ENCODE measurements at places on chromosomes 13 and 19.
A peak's percentile ranks its signal among the peaks of the same experiment; 100 is the strongest.

- no peak for DNase-seq
These were observed 955 bp downstream of the LILRA5 start for GRCh38 chr19:54312011-54312410.

DNA sequence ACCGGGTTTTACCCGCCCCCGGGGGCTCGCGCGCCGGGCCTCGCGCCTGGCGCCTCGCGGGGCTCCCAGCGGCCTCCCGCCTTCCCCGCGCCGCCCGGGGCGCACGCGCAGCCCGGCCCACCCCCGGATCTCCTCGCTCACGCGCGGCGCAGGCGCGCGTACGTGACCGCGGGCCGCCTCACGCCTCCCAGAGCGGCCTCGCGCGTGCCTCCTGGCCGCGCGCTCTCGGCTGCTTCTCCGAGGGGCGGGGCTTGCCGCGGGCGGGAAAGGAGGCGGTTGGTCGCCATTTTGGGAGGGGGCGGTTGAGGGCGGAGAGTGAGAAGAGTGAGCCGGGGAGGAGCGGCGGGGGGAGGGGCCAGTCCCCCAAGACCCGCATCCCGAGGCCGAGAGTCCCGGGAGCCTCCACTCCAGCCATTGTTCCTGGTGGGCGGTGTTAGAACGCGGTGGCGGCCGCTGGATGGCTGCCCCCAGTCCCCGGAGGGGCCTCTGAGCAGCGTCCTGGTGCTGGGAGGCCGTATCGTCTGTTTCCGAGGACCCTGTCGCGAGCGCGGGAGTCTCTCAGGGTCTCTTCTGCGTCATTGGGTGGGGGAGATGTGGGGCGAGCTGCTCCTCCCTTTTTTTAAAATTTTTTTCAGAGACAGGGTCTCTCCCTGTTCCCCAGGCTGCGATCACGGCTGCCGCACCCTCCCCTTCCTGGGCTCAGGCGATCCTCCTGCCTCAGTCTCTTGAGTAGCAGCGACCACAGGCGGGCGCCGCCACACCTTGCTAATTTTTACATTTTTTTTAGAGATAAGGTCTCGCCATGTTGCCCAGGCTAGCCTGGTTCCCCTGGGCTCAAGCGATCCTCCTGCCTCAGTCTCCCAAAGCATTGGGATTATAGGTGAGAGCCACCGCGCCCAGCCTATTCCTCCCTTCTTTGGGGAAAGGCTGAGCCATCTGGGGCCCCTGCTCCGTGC lies at the start of gene ZNF541:
Gene ZNF541 (minus strand): TSS at position 78 of the 956 bp plus-strand sequence. CDS start 17,292 bp downstream, outside the sequence.
- peak; percentile 91 for DNase-seq

GRCh38 chr13:48775285-48775684 lies 121.6 kb downstream of the CYSLTR2 start:
- DNase-seq: no peak

DNA sequence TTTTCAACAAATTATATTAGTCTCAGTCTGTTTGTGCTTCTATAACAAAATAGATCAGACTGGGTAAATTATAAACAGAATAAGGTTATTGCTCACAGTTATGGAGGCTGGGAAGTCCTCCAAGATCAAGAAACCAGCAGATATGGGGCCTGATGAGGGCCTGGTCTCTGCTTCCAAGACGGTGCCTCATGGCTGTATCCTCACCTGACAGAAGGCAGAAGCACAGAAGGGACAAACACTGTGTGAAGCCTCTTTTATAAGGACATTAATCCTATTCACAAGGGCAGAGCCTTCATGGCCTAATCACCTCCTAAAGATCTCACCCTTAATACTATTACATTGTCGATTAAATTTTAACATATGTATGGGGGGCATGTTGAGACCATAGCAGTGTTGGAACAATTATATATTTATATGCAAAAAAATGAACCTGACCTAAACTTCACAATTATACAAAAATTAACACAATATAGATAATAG lies 12.7 kb downstream of the F10 start:
- no peak for DNase-seq

DNA sequence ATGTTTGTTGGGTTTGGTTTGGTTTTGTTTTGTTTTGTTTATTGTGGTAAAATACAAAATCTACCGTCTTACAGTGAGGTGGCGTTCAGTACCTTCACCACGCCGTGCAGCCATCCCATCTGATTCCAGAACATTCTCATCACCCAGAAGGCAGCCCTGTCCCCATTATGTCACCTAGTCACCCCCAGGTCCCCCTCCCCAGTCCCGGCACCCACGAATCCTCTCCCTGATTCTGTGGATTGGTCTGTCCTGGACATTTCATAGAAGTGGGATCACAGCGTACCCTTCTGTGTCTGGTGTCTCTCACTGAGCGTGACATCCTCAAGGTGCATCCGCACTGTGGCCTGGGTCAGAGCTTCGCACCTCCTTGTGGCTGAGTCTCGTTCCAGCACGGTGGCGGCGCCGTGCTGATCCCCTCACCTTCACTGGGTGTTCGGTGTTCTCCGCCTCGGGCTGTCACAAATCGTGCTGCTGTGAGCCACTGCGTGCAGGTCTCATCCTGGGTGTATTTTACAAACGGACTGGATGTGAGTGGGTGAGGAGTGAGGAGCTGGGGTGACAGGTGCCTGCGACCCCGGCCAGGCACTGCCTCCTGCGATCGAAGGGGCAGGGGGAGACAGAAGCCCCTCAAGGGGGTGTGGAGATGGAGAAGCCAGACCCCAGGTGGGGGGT lies 580 bp upstream of the TEKTIP1 start:
- DNase-seq: no peak

- no peak for DNase-seq
These were observed 10.2 kb upstream of the JSRP1 start for GRCh38 chr19:2266183-2266993.

DNA sequence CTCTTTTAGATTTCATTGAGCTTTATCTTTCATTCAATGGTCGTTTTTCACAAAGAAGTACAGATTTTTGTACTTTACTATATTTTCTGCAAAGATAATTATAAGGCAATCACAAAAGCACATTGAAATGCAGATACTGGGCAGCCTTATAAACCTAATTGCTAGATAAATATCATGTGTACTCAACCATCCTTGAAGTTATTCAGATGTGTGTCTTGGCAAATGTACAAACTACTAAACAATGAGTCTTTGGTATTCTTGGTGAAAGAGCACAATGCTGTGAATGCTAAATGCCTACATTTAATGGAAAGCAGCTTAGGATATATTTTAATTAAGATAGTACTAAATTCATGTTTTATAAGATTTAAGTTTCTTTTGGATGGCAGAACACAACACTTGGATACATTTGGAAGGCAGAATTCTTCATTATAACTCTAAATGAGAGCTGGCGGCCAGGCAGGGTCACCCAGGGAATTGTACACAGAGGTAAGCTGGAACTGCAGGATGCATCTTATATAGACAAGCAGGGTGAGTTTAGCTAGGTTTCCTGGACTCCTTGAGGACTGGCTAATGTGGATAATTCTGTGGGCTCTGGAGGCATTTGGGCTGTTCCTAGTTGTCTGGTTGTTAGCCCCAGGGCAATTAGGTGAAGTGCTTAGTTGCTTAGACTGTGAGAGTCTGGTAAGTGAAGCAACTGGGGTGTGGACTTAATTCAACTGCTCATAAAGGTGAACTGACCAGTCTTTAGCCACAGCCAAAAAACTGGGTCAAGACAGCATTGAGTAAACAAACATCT lies 286.6 kb downstream of the PCDH20 start:
- DNase-seq: no peak

- DNase-seq: no peak
These were observed 2.2 kb upstream of the ZNF701 start for GRCh38 chr19:52567921-52568320.

GRCh38 chr13:43316946-43317353 lies 293.6 kb downstream of the DNAJC15 start:
- DNase-seq: no peak

- DNase-seq: no peak
These were observed 157.9 kb downstream of the UQCRFS1 start for GRCh38 chr19:29054886-29055675.

GRCh38 chr19:22144394-22144793 lies 52.4 kb downstream of the ZNF676 start:
- no peak for DNase-seq

GRCh38 chr13:39463611-39464010 lies 139.4 kb downstream of the LHFPL6 start:
- no peak for DNase-seq

GRCh38 chr19:41895745-41896580 lies 13.0 kb downstream of the ARHGEF1 start:
- no peak for DNase-seq

DNA sequence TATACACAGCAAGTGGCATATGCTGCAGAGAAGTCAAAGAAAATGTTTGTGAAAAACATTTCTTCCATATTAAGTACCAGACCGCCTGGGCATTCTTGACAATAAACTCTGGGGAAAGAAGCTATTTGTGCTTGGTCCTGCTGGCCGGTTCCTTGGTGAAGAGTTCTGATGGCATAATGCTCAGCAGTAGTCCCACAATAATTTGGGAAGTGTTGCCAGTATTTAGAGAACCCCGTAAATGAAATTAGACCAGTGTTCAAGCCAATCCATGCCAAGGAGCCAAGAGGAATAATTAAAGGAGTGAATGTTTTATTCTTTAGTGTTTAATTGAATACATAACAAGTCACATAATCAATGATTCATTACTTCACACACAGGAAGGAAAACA lies 6.3 kb downstream of the KCTD12 start:
- no peak for DNase-seq

DNA sequence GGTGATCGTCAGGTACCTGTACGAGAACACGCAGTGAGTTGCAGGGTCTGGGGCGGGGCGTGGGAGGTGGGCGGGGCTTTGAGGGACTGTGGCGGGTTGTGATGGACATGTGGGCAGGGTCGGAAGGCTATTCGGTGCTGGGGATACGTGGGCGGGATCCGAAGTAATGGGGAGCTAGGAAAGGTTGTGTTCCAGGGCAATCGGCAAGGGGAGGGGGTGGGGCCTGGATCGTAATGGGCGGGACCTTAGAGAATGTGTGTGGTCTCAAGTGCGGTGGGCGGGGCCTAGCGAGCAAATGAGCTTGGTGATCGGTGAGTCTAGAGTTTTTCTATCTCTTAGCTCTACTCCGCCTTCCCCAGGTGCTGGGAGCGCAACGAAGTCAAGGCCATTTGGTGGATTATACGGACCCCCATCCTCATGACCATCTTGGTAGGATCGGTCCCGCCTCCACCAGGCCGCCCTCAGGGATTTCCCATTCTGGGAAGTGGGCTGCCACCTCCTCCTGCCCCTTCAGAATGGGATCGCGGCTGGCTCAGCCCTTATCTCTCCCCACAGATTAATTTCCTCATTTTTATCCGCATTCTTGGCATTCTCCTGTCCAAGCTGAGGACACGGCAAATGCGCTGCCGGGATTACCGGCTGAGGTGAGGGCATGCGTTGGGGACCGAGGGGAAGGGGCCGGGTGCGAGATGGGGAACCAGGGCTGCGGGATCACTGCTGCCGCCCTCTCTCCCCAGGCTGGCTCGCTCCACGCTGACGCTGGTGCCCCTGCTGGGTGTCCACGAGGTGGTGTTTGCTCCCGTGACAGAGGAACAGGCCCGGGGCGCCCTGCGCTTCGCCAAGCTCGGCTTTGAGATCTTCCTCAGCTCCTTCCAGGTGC lies 9.6 kb downstream of the GIPR start:
- DNase-seq: peak; percentile 79

DNA sequence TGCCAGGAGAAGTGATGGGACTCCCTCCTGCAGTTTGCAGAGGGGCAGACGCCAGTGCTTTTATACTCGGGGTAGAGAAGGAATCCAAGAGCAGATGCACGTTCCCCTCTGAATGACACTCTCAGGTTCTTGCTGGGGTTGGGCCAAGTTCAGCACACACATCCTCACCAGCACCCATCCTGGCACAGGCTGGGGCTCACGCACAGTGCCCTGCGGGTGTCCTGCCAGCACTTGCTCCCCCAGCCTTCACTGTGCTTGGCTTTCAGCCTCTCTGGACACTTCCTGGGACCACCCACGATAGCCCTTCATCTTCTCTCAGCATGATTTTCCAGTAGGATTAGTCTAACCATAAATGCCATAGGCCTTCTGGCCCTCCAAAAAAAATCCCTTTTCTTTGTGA lies 158.6 kb downstream of the ZNF536 start:
- no peak for DNase-seq

GRCh38 chr19:54439174-54439851 lies 9.7 kb upstream of the LENG8 start:
- DNase-seq: peak; percentile 65

DNA sequence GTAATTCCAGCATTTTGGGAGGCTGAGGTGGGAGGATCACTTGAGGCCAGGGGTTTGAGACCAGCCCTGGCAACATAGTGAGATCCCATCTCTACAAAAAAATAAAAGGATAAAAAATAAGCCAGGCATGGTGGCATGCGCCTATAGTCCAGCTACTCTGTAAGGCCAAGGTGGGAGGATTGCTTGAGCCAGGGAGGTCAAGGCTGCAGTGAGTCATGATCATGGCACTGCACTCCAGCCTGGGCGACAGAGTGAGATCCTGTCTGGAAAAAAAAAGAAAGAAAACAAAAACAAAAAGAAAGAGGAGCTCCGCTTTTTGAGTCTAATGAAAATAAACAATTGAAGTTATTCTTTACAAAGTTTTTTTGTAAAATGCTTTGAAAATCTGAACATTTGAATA lies 326.2 kb downstream of the GPC5 start:
- no peak for DNase-seq

DNA sequence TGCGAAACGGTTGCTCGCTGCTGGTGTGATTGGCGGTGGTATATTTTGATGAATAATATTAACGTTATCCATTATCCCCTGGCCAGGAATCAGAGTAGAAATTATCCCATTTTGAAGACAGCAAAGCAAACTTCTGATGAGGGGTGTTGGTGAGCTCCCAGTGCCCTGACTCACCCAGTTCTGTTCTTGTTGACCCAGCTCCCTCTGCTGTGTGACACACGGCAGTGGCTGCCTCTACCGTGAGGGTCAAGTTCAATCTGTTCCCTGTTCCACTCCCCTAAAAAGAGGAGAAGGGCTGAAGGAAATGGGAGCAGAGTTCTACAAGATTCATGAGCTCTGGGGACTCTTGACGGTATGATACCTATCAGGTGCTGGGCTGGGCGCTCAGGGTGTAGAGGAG lies 2.0 kb downstream of the CAMSAP3 start:
- no peak for DNase-seq

- no peak for DNase-seq
These were observed 110.3 kb upstream of the ABCC4 start for GRCh38 chr13:95411428-95412040.

GRCh38 chr19:5116292-5116691 lies 147.4 kb downstream of the KDM4B start:
- DNase-seq: no peak

- peak; percentile 35 for DNase-seq
These were observed 11.9 kb upstream of the ZNF57 start for GRCh38 chr19:2888731-2889224.

- DNase-seq: peak; percentile 90
These were observed at the start of gene ZNF627 for GRCh38 chr19:11597202-11598102. ZNF627 (plus strand) TSS chr19:11597483; CDS start chr19:11597628, 145 bp downstream.
